ENCODE measurements at places on chromosomes 6 and 20.

- no peak for DNase-seq
Measured at GRCh38 chr6:129110690-129111343, 227.9 kb downstream of the LAMA2 start.

DNA sequence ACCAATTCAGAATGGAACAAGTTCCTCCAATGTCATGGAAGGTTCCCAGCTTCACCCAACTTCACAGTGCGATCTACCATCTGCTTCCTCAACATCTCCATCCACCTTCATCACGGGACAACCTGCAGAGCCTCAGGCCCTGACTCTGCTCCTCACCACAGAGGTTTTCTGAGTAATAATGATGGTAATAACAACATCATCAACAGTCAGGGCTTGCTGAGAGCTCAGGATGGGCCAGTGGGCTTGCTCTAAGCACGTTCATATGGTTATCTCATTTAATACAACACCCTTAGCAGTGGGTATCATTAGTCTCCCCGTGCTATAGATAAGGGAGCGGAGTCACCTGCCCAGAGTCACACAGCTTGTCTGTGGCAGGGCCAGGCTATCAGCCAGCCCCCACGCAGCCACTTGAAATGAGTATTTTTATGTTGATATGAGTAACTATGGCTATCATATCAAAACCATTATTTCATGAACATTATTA lies 38.6 kb downstream of the PREX1 start:
- DNase-seq, result no peak

GRCh38 chr20:21529863-21530262 lies 16.0 kb upstream of the NKX2-2 start:
- DNase-seq, result no peak

GRCh38 chr6:130120731-130121130 lies 102.0 kb downstream of the SAMD3 start:
- no peak for DNase-seq
